ENCODE measurements at places on chromosomes 4 and X.

DNA sequence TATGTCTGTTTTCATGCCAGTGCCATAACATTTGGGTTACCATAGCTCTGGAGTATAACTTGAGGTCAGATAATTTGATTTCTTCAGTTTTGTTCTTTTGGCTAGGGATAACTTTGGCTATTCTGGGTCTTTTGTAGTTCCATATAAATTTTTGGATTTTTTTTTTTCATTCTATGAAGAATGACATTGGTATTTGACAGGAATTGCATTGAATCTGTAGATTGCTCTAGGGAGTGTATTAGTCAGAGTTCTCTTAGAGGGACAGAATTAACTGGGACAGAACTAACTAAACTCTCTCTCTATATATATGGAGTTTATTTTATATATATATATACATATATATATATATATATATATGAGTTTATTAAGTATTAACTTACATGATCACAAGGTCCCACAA, 32.2 kb upstream of the SLIT2 start:
- DNase-seq, result no peak

DNA sequence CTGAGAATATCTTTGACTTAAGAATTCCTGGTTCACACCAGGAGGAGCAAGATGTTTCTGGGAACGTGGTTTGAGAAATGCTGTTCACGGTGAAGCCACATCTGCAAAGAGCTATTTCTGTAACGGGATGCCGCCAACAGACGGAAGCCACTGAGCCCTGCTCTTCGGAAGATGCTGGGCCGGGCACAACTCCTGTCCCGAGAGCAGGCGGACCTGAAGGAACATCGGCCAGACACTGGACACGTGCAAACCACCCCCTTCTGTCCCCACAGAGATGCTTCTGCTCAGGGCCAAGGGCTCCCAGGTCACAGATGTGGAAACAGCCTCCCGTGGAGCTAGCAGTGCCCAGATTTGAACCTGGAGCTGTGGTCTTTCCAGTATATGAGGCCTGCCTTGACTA, 24.3 kb downstream of the HMX1 start:
- no peak for DNase-seq

DNA sequence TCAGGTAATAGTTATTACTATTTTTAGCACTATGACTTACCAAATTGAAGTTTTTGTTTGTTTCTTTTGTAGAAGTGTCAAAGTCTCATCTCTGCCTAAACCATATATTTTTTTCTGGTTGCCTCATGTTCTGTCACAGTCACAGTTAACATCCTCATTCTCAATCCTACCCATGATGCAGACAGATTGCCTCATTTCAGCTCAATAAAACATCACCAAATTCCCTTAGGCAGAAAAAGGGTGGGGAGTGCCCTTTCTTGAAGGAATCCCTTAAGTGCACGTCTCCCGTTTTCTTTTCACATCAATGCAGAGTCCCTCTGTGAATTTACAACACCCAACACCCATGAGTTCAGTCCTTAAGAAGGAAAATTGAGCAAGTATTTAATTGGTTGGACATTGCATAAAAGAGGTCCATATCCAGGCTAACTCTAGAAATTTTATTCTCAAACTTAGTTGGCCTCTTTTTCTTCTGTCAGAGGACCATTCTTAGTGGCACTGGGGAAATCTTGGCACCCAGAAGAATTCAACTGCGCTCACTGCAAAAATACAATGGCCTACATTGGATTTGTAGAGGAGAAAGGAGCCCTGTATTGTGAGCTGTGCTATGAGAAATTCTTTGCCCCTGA, 103.7 kb upstream of the BMPR1B start:
- DNase-seq, result no peak

GRCh38 chr4:155512046-155512445, 135.3 kb upstream of the MAP9 start:
- no peak for DNase-seq

DNA sequence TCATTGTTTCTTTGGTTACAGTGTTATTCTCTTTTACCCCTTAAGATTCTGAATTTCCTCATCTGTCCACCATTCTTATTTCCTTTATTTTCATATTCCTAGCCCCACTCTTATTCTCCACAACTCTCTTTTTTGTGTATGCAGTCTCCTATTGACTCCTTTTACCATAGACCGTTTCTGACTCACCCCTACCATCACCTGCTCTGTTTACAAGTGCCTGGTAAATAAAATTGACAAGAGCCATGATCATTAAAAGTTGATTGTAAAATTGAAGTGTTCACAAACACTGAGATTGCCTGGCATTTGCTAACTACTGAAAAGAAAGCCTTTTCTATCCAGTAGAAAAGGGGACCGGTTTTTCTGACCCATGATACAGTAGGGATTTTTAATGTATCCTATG, 54.4 kb downstream of the MRPL1 start:
- no peak for DNase-seq

DNA sequence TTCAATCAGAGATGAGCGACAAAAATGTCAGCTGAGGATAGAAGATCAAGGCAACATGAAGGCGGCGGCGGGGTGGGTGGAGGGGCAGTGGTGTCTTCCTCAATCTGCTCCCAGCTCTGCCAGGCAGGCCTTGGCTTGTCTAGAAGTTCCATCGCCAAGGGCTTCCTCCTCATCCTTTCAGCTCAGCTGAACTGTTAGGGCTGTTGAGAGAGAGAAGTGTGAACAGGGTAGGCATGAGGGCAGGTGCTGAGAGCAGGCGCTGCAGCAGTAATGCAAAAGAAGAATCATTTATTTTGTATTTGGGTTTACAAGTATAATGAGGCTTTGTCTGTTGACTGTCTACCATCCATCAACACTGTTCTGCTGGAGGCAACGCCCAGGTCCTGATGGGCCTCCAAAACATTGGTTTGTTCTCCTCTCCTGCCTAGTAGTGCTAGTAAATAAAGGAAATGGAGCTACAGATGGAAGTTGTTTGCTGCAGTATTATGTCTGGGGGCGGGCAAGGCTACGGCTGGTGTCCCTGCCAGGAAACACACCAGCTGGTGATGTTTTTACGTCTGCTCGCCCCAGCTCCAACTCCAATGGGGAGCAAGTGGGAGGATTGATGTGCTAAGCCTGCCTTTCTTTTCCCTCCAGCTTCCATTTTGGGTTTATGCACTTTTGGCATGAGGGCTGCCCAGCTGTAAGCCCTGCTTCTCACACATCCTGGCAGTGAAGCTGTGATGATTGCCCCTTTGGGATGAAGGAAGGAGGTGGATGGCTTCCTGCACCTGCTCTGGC, 139.4 kb upstream of the BOD1L1 start:
- DNase-seq, result no peak

All from activated CD8-positive, alpha-beta memory T cell treated with anti-CD3 and anti-CD28 coated beads for 1 hour (primary cell).